Activated CD4-positive, alpha-beta memory T cell treated with anti-CD3 and anti-CD28 coated beads for 36 hours (primary cell): ENCODE measurements at places on chromosomes 1 and 21.

- DNase-seq: no peak
These were observed 33.6 kb upstream of the DENND1B start for GRCh38 chr1:197808880-197809279.

DNA sequence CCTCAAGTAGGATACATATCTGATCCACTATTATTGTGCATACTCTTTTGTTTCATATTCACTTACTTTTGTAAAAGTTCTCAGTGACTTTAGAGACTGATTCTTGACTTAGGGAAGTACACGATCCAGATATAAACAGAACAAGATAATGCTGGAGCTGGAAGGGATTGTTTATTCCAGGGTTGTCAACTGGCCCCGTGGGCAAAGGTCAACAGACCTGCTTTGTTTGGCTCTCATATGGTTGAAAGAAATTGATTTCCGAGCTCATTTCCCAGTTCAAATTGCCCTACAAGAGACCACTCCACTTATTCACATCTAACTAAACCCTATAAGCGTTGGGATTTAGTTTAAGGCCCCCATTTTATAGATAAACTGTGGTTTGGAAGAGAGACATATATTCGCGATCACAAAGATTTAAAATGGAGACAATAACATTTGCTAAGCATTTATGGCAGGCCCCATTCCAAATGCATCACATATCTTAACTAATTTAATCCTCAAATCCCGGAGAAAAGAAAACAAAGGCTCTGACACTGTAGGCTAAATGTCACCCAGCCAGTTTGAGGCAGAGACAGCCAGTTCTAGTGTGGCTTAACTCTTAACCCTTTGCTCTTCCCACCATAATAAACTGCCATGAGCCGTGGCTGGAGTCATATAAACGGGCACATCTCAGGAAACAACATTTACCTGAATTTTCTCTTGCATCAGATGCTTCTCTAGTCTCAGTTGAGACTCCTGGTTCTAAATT lies 20.6 kb downstream of the REG4 start:
- DNase-seq: no peak

GRCh38 chr1:34500451-34500850 lies 254.4 kb upstream of the GJB5 start:
- DNase-seq: peak; percentile 14

DNA sequence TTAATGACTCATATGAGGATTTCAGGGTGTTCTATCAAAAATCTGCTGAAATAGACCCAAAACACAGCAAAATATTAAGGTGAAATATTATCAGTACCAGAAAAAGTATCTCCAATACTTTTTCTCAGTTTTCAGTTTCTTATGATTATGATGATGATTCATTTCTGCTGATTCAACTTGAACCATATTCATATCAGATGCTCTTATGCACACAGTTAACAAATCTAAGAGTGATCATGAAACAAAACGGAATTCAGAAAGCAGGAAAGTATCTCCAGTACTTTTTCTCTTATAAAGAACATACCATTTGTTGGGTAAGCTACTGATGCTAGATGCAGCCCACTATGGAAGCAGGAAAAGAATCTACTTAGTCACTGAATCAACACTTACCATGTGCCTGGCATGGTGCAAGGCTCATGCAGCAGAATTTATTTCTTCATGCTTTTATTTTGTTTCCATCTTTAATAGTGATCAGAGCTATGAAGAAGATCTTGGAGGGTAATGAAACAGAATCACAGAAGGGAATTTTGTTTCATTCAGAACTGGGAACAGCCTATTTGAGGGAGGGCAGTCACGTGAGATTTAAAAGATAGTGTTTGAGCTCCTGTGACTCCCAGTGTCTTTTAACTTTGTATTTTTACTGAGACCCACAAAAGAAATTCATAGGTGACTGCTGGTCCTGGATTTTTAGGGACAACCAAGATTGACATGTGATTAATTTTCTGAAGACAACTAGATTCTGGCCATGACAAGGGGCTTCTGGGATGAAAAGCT lies 480.6 kb downstream of the SETD4 start:
- no peak for DNase-seq

DNA sequence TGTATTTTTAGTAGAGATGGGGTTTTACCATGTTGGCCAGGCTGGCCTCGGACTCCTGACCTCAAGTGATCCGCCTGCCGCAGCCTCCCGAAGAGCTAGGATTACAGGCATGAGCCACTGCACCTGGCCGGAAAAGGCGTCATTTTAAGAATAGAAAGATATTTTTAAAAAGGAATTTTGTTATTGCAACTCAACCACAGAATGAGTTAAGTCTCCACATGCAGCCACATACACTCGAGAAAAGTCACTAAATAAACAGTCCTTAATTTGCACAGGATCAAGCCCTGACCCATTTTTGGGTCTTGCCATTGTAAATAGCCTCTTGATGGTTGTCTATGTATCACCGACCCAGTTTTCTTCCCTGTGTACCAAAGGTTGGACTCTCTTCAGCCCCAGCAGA lies 85.5 kb downstream of the FBXO2 start:
- DNase-seq: no peak

GRCh38 chr1:234507089-234507488 lies 28.1 kb upstream of the TARBP1 start:
- DNase-seq: no peak

DNA sequence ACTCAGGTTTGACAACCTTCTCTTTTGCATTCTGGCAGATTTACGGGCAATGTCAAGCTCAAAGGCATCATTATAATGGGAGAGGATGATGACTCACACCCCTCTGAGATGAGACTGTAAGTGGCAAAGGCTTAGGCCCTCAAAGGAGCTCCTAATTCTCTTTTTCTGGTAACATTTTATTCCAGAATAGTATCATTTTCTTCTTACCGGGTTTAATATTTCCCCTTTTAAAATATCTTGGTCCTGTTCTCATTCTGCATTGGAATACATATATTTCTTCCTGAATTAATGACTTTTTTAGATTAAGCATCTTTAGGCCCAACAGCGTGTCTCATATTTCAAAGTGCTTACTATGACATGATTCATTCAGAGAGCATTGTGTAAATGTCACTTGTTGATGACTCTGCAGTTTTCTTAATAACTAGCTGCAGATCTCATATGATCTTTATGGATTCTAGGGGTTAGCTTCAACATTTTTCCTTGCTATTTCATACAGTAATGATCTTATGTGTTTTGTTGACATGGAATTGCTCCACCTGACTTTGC lies 1.7 kb downstream of the PITHD1 start:
- no peak for DNase-seq

GRCh38 chr1:26225033-26225831 lies 8.8 kb upstream of the CEP85 start:
- peak; percentile 70 for DNase-seq

GRCh38 chr1:58989845-58990244 lies 206.0 kb upstream of the JUN start:
- DNase-seq: no peak

- DNase-seq: peak; percentile 42
These were observed 2.4 kb downstream of the ARID1A start for GRCh38 chr1:26697978-26698849.

DNA sequence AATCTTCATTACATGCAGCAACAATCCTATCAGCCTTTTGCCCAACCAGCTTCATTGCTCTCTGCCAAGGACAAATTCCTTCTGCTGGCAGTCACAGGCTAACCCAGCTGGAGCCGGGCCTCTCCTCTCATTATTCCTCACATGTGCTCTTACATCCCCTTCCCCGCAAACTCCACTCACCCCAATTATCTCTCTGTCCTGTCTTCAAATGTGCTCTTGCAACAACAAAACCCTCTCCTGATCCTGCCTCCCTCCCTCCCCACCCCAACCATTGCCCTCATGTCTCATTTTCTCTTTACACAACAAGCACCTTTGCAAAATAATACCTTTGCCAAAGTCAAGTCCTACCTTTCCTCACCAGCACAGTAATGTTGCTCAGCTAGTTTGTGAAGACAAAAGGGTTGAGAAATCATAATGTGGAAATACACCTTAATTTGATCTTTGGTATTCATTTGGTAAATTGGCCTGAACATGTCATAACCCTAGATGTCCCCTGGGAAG lies 36.0 kb upstream of the DHCR24 start:
- DNase-seq: no peak

GRCh38 chr1:210232511-210233215 lies at the start of gene SERTAD4:
TSS of gene SERTAD4 (plus strand) at chr1:210232796. CDS start at chr1:210237961, 5,165 bp downstream.
- DNase-seq: no peak

DNA sequence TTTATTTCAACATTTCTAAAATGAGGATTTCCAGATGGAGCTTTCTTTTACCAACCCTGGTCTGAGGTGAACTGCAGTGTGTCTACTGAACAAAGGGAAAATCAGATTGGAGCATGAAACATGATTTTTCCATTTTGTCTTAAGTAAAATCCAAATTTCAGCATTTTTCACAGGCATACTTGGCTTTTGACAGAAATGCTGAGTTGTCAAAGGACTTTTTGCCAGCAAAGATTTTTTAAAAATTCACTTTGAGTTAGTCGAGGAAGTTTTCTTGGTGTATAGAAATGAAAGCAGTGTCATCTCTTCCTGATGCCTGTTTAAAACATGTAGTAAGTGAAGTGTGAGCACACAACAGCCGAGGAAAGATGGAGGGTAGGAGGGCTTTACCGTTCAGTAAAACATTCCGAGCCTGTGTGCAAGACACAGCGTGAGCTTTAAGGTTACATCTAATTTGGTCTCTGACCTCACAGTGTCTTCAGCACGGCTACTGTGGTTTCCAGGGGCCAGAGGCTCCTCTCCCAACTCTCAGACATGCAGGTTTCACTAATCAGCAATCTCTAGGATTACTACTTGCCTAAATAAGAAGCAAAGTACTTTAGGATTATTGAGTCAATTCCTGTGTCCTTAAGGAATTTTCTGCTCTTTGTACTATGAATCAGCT lies 45.9 kb downstream of the SAMD13 start:
- DNase-seq: no peak
